ENCODE measurements at places on chromosomes 2 and 18.

DNA sequence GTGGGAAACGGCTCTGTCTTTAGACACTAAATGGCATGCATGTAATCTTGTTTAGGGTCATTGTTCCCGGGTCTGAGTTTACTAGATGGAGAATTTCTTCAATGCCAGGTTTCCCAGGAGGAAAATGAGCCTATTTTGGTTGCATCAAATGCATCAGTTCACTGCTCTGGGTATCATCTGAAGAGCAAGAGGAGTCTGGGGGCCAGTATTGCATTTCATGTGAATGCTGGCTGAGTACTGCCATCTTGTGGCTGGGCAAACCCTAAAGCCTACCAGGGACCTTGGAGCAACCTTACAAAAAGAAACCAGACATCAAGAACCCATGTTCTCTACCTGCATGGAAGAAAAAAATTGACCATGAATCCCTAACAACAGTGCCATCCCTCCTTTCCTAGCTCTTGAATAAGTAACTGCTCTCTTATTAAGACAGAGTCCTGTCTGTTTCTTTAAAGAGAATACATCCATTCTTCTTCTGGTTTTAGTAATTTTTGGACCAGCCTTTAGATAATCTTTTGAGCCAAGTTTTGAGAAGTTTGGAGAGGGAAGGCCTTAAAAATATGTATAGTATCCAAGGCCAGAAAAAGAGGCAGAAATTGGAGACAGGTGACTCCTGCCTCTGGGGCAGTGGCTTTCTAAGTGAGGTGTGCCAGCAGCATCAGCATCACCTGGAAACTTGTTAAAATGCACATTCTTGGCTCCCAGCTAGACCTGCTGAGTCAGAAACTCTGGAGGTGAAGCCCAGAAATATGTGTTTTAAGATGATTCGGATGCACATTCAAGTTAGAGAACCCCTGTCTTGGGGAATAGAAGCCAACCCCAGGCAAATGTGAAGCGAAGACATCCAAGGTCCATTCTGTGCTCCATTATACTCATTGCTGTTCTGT is 261.0 kb upstream of the CXCR4 start:
- peak; percentile 12 for DNase-seq

- no peak for DNase-seq
Observed at GRCh38 chr2:163719331-163719730, 16.5 kb downstream of the FIGN start.

GRCh38 chr2:39779341-39779851 is 338 bp upstream of the THUMPD2 start:
- no peak for DNase-seq

DNA sequence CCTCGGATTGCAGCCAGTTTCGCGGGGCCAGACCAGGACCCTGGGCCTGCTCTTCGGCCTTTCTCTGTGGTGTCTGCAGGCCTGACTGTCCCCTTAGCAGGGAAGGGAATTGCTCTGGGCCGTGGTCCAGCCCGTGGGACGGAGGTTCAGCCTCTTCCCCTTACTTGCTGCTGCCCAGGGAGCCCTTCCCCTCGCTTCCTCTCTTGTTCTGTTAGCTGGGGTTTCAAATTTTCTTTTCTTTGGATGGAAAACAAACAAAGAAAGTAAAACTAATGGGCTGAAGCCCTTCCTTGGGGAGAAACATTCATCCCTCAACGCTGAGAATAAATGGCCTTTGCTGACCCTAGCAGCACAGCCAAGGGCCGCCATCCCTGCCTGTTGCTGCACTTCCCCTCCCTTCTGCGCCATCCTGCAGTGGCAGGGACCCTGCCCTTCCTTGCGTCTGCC is 52.4 kb downstream of the ASAP2 start:
- no peak for DNase-seq

DNA sequence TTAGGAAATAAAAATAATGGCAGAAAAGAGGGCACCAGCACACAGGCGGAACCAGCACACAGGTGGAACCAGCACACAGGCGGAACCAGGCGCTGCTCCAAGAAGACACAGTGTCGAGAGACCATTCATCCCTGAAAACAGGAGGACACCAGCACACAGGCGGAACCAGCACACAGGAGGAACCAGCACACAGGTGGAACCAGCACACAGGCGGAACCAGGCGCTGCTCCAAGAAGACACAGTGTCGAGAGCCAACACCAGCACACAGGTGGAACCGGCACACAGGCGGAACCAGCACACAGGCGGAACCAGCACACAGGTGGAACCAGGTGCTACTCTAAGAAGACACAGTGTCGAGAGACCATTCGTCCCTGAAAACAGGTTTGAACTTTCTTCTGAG is 115.5 kb upstream of the TMEM18 start:
- DNase-seq: no peak

- DNase-seq: no peak
Observed at GRCh38 chr2:21643180-21643579, 519.4 kb downstream of the TDRD15 start.

DNA sequence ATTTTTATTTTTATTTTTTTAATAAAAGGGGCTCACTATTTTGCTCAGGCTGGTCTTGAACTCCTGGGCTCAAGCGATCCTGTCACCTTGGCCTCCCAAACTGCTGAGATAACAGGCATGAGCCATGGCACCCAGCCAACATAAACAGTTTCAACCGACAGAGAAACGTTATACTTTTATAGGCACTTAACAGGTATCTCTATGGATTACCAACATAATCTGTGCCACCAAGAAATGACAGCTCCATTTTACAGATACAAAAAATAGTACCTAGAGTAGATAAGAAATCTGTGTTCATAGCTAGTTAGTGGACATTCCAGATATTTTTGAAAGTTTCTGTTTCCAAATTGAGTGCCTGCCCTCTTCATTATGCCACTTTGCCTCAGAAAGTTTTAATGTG is 1316.7 kb downstream of the LRP1B start:
- DNase-seq: no peak

DNA sequence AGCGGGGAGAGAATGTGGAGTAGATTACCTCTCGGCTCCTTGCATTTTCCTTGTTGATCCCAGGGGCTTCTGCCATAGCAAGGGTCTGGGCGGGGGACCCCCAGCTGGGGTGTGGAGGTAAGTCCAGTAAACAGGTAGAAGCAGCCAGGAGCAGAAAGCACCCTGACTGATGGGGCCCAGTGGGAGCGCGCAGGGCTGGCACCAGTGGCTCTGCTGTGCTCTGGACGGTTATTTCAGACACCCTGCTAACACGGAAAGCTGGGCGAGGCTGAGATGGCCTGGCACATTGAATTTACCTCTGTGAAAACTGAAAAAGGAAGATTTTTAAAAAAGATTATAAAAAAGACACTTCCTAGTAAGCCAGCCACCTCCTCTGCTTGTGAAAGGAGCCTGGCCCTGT is 109.6 kb upstream of the STPG4 start:
- DNase-seq: no peak

Measured in COLO829 (cell line).